ENCODE measurements at places on chromosomes 12 and 14.

- no peak for DNase-seq
These were observed 36.2 kb downstream of the HSP90AA1 start for GRCh38 chr14:102050625-102051024.

GRCh38 chr14:58198086-58198485, 1.9 kb upstream of the ACTR10 start:
- DNase-seq = no peak

DNA sequence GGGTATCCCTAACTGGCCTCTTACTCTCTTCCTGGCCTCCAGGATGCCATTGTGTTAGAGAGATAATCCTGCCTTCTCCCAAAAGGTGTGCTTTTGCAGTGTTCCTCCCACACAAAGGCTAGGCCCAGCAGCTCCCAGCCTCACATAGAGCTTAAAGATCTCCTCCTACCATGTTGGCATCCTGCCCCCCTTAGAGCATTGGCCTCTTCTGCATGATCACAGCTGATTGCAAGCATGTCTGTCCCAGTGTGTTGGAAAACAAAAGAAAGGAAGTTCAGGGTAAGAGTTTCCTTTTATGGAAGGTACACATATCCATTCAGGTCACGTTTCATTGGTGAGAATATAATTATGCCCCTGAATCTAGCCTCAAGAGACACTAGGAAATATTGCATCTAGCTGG, 405.4 kb downstream of the TMTC2 start:
- no peak for DNase-seq

DNA sequence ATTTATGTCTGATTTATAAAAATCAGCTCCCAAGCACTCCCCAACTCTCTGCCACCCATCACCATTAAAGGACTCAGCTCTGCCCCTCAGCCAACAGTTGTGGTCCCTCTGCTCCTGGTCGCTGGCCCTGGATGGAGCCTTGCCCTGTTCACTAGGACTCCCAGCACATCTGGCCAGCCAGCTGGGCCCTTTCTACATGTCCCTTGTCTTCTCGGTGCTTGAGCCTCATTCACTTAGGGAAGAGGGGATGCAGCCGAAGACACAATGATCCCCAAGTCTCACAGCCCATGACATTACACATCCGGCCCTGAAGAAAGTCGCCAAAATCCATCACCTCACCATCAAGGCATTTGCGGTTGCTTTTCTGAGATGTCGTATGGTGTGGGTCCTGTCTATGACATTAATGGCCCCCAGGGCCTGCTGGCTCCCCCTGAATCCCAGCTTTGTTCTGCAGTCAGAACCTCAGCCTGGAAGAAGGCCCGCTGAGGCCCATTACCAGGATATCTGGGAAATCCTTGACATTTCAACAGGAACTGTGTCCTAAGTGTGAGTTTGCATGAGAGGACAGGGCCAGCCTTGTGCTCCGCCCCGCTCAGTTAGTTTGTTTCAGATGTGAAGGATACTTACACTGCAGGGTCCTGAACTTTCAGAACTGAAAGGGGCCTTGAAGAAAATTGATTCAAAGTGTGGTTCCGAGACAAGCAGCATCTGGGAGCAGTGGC, 19.1 kb downstream of the TSPAN11 start:
- DNase-seq = no peak

DNA sequence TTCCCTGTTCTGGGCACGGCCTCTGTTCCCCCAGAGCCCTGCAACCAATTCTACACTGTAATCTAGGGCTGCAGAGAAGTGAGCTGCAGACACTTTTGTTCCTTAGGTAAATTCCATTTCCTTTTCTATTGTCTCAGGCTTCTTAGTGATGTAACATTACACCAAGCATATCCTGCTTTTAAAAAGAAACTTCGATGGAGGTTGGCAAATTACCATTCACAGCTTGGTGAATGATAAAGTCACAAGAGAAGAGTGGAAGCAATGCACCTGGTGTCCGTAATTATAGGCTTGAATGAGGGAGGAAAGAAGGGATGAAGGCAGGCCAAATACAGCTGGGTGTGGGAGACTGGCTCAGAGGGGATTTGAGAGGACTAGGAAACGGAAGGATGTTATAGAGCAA, 68.6 kb downstream of the PPM1A start:
- DNase-seq = no peak

- no peak for DNase-seq
These were observed 16.8 kb downstream of the SCAF11 start for GRCh38 chr12:45973526-45973925.

GRCh38 chr14:95045836-95046430, 111.4 kb downstream of the DICER1 start:
- no peak for DNase-seq

- DNase-seq = no peak
These were observed 28.0 kb upstream of the TXNRD1 start for GRCh38 chr12:104187446-104188155.

- DNase-seq = no peak
These were observed 39.2 kb upstream of the GPR68 start for GRCh38 chr14:91283666-91284065.

DNA sequence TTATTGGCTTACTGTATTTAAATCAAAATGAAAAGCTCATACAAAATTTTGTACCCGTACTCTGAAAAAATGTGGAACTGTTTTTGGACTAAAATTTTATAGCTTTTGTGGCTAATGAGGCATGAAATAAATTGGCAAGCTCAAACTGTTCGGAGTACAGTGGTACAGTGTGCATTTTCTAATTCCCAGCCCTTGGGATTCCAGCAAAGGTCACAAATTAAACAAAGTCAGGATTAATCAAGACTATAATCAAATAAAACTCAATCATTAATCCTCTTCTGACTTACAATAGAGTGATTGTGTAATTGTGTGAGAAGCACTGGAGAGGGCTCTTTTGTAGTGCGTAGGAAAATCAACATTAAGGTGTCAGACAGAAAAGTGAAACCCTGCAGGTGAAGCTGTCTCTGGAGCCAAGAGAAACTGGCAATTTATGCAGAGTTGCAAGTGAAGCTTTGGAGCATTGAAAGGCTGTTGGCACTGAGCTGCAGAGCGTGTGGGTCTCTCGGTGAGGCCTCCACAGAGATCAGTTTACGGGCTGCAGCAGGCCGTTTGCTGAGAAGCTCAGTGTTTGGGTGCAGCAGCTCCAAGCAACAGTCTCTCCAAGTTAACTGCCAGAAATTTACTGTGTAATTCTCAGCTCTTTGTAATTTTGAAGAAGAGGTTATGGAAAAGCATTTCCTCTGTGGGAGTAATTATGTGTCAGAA, 275.9 kb downstream of the FBXL14 start:
- no peak for DNase-seq

- DNase-seq = no peak
These were observed 279.4 kb downstream of the FOXN3 start for GRCh38 chr14:89137526-89138163.

GRCh38 chr14:97158102-97158501, 360.9 kb downstream of the VRK1 start:
- DNase-seq = no peak

DNA sequence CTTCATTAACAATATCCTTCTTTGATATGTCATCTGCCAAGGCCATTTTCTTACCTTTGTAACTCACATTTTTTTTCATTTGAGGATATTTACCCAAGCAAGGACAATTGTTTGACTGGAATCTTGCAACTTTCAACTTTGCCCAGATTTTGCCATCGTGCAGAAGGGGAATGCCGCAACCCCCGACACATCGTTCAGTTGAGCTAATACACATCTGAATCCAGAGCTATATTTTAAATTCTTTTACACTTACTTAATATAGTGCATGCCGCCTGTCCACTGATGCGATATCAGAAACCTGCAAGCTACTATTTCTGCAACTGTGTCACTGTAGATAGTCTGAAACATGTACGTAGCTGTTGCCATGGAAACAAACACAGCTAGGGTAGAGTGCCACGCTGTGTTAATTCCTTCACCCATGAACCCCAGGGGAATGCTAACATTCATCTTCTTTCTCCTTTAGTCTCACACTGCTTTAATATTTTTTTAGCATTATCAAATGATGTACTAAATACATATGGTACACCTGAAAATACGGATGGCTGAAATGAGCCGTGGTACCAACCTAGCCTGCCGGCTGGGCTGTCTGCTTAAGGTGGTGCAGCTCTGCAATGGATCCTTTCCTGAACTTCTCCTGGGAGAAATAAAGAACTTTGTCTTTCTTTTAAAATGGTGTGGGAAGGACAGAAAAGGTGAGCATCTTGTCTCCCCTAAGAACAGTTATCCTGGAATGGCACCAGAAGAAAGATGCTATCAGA, 77.0 kb upstream of the FOXN3 start:
- no peak for DNase-seq

GRCh38 chr12:132494294-132495164, 4.6 kb downstream of the FBRSL1 start:
- no peak for DNase-seq

GRCh38 chr12:124906606-124907261, 7.7 kb downstream of the UBC start:
- peak; percentile 75 for DNase-seq

DNA sequence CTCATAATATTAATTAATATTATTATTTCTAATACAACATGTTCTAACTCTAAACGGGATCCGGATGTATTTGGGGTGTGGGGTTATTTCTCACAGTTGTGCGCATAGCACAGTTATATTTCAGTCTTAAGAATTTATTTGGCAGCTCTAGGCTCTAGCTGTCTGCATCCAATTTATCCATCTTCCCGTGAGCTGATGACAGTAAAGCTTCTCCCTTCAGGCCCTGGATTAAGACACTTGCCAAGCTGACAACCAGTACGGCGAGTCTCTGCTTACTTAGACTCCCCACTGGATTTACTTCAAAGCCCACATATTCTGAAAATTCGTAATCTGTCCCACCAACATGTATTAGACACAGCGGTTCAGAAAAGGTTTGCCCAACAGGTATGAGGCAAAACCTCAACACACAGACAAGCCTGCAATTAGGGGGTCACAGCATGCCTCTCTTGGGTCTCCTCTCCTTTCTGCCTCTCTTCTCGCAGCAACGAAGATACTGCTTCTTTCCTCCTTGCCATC, 232.9 kb upstream of the TMTC1 start:
- DNase-seq = no peak

DNA sequence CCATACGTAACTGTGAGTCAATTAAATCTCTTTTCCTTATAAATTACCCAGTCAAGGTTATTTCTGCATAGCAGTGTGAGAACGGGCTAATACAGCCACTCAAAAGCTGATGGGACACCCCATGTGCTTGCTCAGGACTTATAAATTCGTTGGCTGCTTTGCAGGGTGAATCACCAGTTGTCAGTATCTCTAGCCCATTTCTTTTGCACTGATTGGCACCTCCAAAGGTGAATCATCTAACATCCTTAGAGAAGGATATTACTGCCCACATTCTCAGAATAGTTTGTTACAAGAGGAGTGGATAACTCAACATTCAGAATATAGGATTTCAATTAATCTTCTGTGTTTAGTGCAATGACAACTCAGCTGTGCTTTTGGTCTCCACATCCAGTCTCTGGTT, 601.5 kb downstream of the KCNH5 start:
- DNase-seq = no peak

DNA sequence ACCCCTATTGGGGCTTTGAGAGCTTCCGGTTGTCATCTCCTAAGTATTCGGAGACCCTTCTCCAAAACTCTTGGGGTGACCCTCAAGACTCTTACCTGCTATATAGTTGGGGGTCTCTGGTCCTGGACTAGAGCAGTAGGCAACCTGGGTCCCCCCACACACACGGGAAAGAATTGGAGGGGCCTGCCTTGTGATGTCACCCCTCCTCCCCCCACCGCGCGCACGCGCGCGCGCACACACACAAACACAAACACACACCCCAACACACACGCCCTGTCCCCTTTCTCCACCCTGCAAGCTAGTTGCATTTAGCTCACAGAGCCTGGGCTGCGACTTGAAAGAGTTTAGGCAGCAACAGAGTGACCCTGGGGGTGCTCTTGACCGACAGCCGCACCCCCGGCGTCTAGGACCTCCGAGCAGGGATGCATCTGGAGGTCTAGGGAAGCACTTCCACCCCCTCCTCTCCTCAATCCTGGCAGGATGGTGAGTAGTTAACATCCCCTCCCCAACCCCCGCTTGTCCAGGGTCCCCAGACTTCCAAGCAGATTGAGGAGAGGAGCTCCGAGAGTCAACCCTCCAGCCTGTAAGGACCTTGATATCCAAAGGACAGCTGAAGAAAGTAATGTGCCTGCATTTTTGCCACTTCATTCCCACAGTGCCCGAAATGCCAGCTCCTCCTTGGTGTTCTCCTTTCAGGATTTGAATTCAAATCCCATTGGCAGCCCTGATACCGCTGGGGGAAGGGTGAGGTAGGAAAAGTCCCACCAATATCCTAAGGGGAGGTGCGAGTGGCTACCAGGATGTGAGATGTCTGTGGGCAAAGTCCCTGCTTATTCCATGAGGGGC, 1.4 kb upstream of the DNAJC14 start:
- peak; percentile 54 for DNase-seq

DNA sequence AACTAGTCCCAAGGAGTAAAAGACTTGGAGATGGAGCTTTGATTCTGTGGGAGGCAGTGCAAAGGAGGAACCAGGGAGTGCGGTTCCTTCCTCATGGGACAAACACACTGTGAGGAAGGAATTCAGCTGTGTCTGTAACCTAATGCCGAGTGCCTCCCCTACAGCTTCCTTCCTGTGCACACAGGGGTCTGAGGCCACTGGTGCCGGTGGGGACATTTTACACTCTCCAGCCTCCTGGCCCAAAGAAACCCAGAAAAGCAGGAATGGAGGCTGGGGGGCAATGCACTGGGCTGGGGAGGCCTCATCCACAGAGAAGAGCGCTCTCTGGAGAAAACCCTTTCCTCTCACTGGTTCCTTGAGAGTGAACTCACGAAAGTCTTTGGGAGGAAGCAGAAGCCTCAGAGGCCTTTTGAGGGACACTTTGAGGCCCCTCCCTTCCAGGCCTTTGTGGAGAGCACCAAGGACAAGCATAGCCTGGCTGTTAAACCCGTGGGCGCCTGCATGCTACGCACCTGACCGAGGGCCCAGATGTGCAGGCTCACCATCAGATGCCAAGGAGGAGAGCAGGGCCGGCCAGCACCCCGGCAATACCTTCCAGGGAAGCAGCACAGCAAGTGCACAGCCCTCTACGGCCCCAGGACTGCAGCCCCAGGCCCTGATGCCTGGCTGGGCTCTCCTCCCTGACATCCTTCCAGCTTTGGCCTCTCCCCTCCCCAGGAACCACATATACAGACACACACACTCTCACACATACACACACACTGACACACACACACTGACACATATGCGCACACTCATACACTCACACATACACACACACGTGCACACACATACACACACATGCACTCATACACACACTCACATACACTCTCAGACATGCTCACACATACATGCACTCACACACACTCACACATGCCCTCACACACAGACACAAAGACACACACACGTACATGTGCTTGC, 52.0 kb downstream of the NFKBIA start:
- DNase-seq = no peak

- no peak for DNase-seq
These were observed 411.4 kb upstream of the SOX5 start for GRCh38 chr12:24360907-24361306.

- DNase-seq = no peak
These were observed 4.3 kb downstream of the NDUFA9 start for GRCh38 chr12:4653257-4653656.

DNA sequence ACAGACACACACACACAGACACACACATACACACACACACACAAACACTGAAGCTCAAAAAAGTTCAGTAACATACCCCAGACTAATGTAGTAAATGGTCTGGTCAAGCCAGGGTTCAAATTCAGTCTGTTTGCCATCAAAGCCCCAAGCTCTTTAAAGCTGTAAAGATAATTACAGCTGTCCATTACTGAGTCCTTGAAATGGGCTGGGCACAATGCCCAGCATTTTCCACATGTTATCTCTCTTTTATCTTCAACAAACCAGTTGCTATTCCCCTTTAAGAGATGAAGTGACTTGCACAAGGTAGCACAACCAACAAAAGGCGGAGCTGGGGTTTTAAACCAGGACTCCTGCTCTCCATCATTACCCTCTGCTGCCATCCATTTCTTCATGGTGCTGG, 7.6 kb upstream of the UNC119B start:
- no peak for DNase-seq
